NCI-H1417 treated with DMSO at 0.1 percent for 48 hours (cell line): ENCODE measurements at places on chromosomes 3 and 15.

DNA sequence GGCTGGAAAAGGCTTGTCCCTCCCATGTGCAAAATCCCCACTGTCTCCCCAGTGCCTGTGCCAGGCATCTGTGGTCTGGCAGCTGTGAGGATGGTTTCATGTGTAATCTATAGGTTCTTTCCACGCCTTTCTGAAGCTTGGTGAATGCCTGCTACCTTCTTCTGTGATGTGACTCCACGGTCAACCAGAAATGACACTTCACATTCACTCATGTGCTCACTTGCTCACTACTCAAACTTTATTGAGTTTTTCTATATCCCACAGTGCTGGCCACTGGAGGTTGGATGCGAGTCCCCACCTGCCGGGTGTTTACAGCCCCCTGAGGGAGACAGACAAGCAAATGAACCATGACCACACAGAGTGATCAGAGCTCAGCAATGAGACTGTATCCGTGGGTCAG is 27.9 kb upstream of the TLE3 start:
- DNase-seq: no peak

- no peak for DNase-seq
Measured at GRCh38 chr3:130901463-130902204, 7.8 kb downstream of the ATP2C1 start.

GRCh38 chr15:69253156-69253555 is 45.6 kb upstream of the PAQR5 start:
- DNase-seq: no peak

DNA sequence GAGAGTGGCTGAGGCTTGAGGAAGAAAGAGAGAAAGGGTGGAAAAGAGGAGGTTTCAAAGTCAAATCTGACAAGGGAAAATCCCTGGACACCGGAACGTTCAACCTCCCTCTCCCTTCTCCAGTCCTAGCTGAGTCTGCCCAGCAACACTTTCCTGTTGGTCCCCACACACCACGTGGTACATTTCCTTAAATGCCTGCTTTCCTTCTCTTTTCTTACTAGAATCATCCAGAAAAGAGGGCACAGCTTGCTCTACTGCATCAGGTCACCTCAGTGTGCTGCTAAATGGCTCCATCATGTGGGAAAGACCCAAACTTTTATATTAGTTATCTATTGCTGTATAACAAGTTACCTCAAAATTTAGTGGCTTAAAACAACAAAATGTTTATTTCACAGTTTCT is 181.2 kb downstream of the NECTIN3 start:
- DNase-seq: no peak

- no peak for DNase-seq
Measured at GRCh38 chr3:171285287-171285686, 174.9 kb downstream of the TNIK start.

GRCh38 chr3:172717493-172718088 is 6.7 kb upstream of the NCEH1 start:
- no peak for DNase-seq

DNA sequence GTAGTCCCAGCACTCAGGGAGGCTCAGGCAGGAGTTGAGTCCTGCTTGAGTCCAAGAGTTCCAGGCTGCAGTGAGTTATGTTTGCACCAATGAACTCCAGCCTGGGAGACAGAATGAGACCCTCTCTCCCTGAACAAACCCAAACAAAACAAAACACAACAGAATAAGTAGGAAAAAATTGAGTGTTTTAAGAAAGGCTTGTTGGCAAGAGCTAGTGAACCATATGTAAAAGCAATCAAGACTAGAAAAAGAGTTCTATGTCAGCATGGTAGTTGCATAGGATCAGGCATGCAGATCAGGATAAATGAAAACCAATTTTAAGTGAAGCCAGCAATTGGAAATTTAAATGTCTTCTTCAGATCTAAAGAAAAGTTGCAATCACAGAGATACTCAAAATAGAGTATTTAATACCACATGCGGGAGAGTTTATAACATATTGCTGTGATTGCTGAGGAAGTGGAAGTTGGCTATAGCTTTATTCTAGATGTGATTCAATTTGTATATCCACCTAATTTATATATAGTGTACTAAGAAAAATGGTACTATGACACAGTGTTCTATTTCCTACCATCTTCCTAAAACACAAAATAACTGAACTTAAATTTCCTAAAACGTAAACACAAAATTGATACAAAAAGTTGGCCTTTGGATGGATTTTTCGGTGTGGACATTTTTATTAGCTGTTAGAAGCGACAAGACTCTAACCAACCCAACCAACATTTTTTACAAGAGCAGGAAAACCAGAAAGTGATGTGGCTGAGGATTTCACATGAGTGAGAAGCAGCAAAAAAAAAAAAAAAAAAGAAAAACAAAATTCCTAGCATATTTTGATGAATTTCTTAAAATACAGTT is 101.9 kb upstream of the ROBO1 start:
- DNase-seq: no peak

- no peak for DNase-seq
Measured at GRCh38 chr3:3629911-3630310, 169.3 kb upstream of the LRRN1 start.
